ENCODE measurements at places on chromosomes 5 and 9.

- no peak for DNase-seq
Observed at GRCh38 chr5:78638423-78638822, 10.1 kb downstream of the LHFPL2 start.

DNA sequence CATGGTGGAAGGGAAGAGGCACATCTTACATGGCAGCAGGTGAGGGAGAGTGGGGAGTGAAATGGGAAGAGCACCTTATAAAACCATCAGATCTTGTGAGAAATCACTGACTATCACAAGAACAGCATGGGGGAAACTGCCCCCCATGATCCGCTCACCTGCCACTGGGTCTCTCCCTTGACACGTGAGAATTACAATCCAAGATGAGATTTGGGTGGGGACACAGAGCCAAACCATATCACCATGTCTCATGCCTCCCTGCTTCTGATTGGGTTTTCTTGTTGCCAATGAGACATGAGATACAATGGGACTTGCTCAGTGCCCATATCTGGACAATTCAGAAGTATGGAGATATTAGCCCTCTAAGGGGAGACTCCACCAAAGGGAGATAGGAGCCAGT lies 97.4 kb downstream of the TARS1 start:
- DNase-seq, result no peak

DNA sequence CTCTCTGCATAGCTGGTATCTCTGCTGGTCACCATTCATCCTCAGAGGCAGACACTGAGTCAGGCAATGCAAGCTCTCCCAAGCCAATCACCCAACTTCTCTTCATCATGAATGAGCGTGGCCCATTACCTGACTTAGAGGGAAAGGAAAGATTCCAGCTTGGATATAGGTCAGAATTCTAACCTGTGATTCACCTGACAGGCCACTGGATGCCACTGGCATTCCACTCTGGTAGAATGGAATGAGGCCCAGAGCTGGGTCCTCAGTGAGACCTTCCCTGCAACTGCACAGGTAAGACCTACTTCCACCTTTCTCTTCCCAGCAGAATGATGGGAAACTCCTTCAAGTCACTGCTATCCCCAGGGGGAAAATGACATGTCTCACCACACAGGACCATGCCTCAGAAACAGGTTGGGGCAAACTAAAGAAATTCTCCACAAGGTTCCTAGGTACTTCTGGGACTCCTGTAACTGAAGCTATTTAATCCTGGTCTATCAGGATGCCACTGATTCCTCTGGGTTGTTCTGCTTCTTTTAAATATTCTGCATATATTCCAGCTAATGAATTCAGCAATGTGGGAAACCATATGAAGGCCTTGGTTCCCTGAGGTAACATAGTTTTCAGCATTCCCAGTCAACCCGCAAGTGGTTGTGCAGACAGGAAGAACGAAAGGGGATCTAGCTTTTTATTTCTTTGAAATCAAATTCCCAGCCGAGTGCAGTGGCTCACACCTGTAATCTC lies 62.0 kb downstream of the SUSD1 start:
- DNase-seq, result no peak

GRCh38 chr5:150321211-150321610 lies 18.5 kb upstream of the ARSI start:
- DNase-seq, result no peak

DNA sequence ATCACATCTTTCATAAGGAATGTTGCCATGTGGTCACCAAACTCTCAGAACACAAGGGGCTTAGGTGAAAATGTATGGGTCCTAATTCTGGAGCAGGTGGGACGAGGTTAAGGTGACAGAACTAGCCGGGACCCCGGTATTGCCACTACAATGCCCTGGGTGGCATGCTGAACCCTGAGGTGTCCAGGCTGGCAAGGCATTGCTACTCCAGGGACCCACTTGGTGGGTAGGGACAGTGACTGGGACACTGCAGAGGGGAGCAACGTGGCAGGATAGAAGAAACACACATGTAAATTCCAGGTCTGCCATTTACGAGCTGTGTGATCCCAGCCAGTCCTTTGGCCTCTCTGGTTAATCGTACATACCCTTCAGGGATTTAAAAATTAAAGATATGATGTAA lies 206.9 kb upstream of the MVB12B start:
- no peak for DNase-seq

DNA sequence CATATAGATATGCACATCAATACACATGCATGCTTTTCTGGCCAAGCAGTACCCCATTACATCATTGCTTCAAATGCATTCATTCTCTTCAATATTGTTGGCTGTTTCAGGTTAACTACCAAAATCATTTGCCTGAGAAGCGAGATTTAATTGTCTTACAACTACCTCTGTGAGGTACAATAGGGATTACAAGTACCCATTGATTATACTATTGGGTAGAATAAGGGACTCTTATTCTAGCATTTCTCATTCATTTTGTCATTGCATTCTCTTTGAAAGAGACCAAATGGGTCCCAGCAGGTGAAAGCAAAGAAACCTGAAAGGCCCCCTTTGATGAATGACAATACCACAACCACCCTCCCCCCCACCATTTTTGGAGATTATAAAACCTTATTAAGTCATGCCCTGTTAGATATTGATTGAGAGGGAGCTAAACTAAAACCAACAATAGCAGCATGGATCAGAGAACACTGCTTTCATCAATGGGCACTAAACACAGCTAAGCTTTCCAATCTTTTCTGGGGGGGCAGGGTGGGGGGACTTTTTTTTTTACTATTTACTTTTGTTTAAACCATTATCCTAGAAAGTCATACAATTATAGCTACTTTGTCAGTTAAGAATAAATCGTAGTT lies 375.0 kb upstream of the CCNH start:
- DNase-seq, result no peak

GRCh38 chr9:79155308-79155707 lies 416.5 kb upstream of the TLE4 start:
- no peak for DNase-seq

DNA sequence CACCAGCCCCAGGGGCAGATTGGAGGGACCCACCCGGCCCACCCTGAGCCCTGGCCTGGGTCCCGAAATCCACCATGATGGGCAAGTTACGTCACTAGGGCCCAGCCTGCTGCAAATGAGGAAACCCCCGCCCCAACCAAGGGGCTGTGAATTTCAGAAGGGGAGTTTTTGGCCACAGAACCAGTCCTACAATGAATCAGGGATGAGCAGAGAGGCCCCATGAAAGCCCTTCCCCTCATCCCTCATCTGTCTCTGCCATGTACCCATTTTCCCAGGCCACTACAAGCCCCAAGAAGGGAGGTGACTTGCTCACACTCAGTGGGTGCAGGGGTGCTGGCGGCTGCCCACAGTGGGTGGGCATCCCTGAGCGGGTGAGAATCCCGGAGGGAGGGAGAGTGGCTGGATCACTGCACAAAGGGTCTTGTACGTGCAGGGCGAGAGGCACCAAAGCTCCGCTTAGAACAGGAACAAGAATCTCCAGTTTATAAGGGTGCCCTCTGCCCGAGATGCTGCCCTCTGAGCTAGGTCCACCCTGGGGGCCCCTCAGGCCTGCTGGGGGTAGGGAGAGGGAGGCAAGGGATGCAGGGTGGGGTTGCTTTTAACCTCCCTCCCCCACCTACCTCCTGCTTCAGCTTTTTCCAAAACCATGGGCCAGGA lies 10.4 kb upstream of the TCF7 start:
- DNase-seq, result no peak

DNA sequence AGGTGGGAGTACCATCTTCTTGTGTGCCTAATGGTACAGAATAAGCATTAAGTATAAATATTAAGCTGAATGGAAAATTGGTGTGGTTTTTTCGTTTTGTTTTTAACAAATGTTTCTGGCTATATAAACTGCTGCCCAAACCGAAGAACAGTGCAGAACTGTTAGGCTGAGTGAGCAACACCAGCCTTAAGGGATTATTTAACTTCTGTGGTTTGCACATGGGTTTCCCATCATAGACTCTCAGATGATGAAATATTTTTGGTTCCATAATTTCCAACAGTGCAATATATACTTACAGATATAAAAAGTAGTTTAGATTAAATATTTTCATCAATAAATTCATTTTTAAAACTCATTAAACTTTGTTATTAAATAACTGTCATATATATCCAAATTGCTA lies 16.4 kb downstream of the C5orf63 start:
- no peak for DNase-seq

DNA sequence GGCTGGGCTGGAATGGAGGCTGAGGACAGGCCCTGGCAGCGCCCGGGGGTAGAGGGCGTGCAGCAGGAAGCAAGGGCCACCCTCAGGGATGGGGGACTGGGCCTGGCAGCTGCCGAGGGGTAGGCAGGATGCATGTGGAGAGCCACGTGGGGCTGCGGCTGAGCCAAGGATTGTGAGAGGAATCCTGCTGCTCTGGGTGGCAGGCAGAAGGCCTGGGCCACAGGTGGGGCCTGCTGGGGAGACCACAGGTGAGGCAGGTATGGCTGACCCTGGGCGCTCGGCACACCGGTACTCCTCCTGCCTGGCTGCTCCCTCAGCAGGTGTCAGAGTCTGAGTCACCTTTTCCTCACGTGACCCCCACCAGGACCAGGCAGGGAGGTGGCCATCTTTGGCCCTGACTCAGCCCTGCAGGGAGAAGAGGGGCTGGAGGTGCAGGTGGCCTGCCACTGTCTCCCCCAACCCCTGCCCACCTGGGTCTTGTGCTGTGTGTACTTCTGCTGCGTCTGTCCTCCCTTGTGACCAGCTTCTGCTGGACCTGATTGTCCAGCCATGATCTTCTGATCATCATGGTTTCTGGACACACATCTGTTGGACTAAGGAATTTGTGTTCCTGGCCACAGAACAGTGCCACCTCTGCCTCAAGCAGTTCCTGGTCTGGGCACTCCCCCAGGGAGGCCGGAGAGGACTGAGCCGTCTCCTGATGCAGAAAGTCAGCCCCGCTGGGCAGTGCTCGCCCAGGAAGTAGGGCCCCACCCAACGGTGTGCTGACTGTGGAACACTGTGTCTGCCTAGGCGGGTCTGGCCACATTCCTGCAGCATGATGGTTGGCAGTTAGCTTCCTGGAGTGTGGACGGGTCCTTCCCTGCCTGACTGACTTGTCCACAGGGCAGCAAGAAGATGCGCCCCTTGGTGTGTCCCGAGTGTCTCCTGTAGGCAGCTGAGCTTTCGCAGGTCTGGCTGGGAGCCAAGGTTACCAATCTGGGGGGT lies 6.4 kb downstream of the ARRDC1 start:
- peak; percentile 83 for DNase-seq

GRCh38 chr5:25414742-25415141 lies 770.0 kb upstream of the CDH10 start:
- DNase-seq, result no peak

GRCh38 chr9:137447722-137448601 lies 6.8 kb upstream of the ENTPD8 start:
- peak; percentile 82 for DNase-seq

GRCh38 chr5:98936948-98937715 lies 8.3 kb upstream of the CHD1 start:
- no peak for DNase-seq

- no peak for DNase-seq
Observed at GRCh38 chr5:149939546-149939945, 5.0 kb downstream of the PDE6A start.

GRCh38 chr9:71646131-71646530 lies 122.2 kb downstream of the CEMIP2 start:
- DNase-seq, result no peak

DNA sequence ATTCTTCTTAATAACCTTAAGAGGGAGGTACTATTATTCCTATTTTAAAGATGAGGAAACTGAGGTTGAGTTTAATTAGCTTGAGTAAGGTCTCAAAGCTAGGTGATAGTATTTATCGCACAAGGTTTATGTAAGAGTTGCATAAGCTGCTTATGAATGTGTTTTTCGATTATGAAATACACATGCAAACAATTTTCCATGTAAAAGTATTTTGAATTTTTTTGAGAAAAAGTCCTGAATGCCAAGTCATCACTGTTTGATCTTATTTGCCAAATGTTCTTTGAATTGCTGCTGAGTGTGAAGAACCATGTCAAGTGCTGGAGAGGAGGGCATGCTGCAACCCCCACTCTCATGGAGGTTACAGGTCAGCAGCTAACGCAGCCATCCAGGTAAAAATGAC lies 174.4 kb downstream of the CARTPT start:
- no peak for DNase-seq

DNA sequence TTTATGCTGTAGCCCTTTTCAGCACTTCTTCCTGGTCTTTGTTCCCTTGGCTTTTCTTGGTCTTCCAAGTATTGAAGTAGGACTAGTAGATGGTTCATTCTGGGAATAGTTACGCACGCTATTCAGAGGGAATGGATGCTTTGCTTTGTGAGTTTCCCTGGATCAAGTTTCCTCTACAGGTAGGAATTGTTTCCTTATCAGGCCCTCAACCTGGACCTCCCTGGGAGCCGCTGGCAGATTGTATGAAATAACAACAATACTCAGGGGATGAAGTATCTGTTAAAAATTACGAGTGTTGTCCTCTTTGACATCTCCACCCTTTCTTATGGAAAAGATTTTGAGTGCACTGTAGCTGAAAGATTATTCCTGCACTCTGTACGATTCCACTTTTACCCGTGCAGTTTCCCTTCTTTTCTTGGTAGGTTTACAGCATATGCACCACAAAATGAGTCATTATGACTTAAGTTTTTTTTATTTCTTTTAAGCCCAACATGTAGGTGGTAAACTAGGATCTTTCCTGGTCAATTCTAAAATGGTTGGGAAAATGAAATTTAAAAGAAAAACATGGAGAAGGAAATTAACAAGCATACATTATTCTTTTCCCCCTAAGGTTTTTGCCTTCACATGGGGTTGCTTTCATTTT lies 57.9 kb downstream of the ARHGAP26 start:
- DNase-seq, result no peak

DNA sequence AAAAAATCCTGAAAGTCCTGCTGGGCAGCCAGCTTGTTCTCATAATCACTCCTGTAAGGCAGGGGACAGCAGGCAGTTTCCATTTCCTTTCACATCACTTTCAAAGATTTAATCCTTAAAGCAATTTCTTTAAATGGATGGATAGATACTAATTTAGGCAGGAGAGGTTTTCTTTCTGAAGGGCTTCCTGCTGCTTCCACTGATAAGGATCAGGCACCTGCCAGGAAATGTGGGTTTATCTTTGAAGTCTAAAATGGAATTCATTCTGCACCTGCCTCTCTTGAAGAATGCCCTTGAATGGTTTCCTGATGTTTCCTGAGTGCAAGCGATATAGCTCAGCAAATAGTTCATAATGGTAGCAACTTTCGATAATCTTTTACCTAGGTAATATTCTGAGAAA lies 64.5 kb downstream of the STARD4 start:
- DNase-seq, result no peak

- DNase-seq, result no peak
Observed at GRCh38 chr5:175060257-175060656, 335.9 kb downstream of the MSX2 start.

DNA sequence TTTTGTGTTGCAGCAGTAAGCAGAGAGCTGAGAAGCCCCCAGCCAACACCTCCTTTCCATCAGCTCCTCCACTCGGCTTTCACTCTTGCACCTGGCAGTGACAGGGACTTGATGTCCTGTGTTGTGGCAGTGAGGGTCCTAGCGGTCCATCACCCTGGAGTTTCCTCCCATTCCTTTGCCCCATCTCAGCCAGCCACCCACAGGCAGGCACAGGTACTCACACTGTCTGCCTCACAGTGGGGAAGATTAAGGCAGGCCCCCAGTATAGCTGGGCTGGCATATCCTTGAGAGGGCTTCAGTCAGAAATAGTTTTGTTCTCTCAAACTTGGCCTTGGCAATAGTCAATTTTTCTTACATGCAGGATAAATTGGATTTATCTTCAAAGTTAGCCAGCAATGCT lies 362.7 kb downstream of the GADD45G start:
- no peak for DNase-seq

- no peak for DNase-seq
Observed at GRCh38 chr5:13276156-13276555, 668.3 kb downstream of the DNAH5 start.
